ENCODE measurements at places on chromosomes 13 and 19.
A peak's percentile ranks its signal among the peaks of the same experiment; 100 is the strongest.

GRCh38 chr13:61138857-61139256 lies 276.8 kb downstream of the PCDH20 start:
- DNase-seq: no peak

DNA sequence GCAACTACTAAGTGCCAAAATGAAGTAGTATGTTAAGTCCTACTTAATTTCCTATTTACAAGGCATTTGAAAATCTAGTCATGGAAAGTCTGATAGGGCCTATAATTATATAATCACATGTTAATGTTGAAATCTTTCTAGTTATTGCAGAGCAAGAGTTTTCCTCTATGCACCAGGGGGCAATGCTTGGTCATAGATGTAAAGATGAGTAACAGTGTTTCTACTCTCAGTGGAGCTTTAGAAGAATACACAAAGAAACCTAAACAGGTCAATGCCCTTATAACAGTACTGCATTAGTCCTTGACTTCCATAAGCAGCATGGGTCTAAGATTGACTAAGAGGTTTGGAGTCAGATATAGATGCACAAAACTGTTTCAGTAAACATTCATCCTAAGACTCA lies 218.7 kb downstream of the KCTD12 start:
- DNase-seq: no peak

GRCh38 chr19:10727685-10728201 lies 9.9 kb downstream of the DNM2 start:
- no peak for DNase-seq

DNA sequence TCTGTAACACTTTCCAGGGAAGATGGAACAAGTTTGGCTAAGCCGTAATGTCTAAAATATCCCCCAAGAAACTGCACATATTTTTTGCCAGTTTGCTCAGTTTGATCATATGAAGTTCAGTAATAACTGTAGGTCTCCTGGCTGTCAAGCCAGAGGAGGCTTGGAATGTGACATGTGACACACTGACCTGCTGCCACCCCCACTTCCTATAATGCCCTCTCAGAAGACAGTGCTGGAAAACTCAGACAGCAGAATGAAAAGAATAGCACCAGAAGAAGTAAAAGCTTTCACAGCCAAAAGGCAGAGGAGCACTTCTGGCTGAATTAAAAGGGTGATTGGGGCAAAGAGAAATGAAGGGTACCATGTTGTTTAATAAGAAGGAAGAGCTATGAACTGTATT lies 67.4 kb upstream of the UBAC2 start:
- DNase-seq: no peak

DNA sequence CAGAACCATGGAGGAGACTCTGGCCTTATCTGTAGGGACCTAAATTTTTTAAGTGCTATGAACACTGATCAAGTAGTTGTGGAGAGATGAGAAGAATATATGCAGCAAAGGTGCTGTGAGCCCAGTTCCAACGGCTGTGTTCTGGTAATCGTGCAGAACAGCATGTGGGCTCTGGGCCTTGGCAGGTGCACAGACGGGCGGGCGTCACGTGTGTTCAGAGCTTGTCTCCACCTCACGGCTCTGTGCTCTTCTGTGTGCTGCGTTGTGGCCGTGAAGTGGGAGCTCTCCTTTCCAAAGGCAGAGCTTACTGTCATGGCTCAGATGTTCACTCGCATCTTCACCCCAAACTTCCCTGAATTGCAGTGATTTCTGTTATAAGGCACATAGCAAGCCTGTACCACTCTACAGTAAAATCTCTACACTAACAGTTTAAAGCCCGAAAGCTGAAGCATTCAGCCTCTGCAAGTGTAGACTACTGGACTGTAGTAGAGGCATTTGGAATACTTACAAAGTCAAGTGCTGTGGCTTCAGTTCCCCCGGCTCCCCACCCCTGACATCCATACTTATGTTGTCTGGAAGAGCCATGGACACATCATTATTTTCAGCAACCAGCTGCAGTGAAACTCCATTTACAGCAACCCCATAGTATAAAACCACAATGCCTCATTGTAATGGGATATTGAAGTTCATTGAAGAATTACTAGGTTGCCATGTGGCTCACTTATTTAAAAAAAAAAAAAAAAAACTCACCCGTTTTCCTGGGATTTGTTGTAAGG lies 27.5 kb upstream of the TEX29 start:
- no peak for DNase-seq

- peak; percentile 97 for DNase-seq
Observed at GRCh38 chr19:35740423-35741202, 1.6 kb downstream of the IGFLR1 start.

GRCh38 chr13:73103238-73103637 lies 44.4 kb downstream of the KLF5 start:
- no peak for DNase-seq

DNA sequence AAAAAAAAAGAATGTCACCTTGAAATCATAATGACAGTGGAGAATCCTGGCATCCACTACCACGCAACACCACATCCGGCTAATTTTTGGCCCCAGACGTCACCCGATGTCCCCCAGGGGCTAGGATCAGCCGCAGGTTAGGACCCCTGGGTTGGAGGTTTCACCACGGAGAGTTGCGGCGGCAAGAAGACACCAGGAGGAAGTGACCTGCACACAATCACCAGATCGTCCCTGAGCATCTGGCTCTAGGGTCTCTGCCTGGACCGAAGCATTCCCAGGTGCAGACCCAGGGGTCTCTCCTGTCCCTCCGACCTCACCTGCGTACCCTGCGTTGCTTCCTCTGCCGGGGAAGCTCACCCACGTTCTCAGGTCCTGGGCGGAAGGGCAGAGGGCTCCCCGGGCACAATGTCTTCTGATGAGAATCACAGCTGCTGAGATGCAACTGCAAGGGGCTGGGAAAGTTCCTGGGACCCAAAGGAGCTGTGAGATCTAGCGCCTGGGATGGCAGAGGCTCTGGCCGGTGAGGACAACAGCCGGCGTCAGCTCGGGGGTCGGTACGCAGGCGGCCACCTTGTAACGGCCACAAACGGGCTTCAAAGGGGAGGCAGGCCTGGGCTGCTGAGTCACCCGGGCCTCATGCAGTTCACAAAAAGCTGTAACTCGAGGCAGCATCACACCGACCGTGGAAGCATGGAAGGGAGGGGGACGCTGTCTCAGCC lies 111.2 kb downstream of the GADD45B start:
- no peak for DNase-seq

DNA sequence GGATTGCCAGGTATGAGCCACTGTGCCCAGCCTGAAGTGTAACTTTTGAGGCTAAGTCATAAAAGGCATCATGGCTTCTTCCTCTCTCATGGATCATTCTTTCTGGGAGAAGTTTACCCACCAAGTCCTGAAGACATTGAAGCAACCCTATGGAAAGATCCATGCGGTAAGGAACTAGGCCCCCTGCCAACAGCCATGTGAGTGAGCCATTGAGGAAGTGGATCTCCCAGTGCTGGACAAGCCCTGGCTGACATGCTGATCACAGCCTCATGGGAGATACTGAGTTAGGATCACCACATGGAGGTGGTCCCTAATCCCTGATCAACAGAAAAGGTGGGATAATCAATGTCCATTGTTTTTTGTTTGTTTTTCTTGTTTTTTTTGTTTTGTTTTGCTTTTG lies 3.3 kb upstream of the NUDT19 start:
- DNase-seq: no peak

DNA sequence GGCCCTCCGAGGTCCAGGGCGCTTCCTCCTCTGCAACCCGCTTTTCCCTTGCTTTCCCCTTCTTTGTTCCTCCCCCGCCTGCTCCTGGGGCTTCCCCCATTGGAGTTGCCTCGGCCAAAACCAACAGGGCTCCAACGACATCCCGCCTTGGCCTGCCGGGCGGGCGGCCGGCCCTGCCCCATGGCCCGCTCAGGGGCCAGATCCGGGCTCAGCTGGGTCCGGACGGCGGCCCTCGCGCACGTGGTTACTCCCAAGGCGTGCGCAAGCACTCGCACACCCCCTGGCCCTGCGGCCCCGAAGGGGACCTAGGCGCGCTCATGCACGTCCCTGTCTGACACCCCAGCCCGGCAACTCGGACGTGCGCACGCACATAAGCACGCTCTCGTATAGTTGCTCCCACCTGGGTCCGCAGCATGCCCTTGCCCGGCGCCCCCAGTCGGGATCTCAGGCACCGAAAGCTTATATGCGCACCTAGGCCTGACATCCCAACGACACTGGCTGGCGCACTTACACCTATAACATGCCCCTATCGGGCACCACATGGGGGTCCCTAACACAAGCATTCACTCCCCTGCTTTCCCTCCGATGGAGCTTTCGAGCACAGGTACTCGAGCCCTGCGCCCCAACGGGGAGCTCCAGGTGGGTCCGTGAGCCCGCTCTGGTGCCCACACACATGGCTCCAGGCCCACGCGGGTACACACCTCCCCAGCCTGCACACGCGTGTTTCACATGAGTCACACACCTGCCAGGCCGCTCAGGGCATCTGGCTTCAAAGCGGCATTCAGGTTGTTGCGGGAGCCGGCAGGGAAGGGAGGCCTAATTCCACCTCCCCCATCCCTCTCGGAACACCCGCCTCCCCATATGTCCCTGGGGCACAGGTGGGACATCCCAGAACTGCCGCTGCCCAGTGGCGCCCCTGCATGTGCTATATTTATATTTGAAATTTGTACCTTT lies 15.0 kb downstream of the NFIX start:
- DNase-seq: no peak

GRCh38 chr19:18307271-18307681 lies 15.6 kb downstream of the LSM4 start:
- DNase-seq: no peak

DNA sequence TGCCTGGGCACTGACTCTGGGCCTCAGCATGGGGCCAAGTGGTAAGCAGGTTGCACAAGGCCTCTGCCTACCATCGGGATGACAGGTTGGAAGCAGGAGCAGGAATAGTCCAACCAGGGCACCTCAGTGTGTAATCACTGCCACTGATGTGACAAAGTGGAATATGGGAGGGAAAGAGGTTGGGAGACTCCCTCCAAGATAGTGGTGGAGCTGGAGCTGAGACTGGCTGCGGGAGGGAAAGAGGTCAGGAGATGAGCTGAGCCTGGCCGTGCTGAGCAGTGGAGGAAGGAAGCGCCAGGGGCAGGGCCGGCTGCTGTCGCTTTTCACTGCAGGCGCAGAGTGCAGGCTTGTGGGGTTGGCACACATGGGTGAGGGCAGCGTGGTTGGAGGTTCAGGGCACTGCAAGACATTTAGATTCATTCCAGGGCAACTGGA lies 6.8 kb downstream of the UPF3A start:
- no peak for DNase-seq

GRCh38 chr13:103164251-103164650 lies 98.0 kb upstream of the SLC10A2 start:
- DNase-seq: no peak

DNA sequence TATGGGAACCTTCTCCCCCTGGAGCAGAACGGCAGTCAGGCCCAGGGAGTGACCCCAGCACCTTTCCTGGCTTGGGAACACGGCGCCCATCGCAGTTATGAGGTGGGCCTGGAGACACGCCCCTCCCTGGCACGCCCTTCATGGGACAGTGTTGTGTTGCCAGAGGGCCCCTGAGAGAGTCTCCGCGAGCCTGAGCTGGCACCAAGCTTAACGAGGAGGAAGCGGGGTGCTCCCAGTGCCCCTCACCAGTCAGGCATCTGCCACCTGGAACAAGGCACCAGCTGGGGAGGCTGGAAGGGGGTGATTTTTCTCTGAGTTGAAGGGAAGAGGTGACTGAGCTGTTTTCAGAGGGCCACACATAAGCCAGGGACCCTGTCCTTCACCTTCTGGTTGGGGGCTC lies 180.6 kb downstream of the KDM4B start:
- no peak for DNase-seq

- DNase-seq: no peak
Observed at GRCh38 chr13:92196591-92197256, 798.3 kb downstream of the GPC5 start.

DNA sequence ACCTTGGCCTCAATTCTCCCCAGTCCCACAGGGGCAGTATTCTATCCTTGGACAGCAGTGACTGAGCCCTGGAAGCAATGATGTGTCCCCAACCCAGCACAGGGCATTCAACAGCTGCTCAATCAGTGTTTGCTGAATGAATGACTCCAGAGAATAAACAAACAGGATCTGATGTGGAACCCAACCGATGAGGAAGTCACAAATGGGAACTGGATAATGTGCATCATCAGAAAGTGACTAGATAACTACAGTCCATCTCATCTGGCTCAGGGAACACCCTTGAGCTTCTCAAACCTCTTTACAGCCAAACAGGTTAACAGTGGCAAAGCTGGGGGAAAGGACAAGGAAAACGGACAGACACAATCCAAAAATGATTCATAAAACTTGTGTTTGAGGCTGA lies 8.2 kb downstream of the SLC25A30 start:
- DNase-seq: peak; percentile 44

DNA sequence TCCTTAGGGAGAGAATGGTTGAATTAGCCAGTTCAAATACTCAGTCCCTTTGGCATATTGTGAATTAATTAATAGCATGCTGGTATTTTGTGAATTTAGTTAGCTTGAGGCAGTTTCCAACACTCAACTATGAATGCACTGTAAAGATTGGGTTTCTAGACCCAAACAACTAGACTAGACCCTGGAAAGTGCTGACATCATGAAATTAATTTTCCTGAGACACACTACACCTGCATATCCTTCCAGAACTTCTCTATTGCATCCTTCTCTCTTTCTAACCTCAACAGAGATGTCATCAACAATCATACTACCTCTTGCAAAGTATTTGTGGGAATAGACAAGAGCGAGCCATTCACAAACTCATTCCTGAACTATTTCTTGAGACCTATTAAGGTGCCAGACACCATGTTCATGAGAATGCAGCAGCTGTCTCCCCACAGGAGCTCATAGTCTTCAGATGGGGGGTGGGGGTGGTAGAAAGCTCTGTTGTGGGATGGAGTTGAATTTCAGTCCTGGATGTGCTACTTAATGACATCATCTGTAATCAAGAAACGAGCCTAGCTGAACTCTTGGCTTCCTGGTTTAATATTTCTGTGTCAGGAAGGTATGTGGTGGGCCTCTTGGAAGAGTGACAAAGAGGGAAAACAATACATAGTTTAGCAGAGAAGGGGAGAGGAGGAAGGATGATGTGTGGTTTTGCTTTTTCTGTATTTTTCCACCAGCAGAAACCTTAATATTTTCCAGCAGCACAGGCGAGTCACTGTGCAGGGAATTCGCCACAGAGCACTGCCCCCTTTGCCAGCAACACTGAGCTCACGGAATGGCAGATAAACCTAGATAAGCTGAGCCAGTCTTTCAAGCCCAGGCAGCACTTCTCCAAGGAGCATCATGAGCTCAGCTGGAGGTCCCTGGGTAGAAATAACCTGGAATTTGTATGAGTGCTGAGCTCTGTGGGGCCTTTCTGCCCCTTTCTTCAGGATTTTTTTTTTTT lies 53.1 kb upstream of the CYSLTR2 start:
- DNase-seq: no peak
